H4 (cell line): ENCODE measurements at places on chromosomes 2 and 18. TPM values are rescaled to one million over a fixed set of nuclear protein-coding genes. Genes with fewer than 3 reads are reported as not detected.

IL37 gene
- total RNA-seq = not detected in 2 replicates

DSG1 gene
- total RNA-seq = 0.02 TPM in 1 of 2 replicates, not detected in the other

ZNF396 gene
- total RNA-seq = 1.3 and 3.1 TPM in 2 replicates

G6PC2 gene
- not detected in 2 replicates for total RNA-seq

SERTAD2 gene
- 4.9 and 6.9 TPM in 2 replicates for total RNA-seq

CPS1 gene
- 19.3 and 30.4 TPM in 2 replicates for total RNA-seq

THSD7B gene
- 0.23 and 0.35 TPM in 2 replicates for total RNA-seq

CETN1 gene
- total RNA-seq = not detected in 2 replicates

REG3G gene
- not detected in 2 replicates for total RNA-seq

CNDP1 gene
- total RNA-seq = not detected in 2 replicates

PUM2 gene
- 8.3 and 12.6 TPM in 2 replicates for total RNA-seq

SFT2D3 gene
- 8.3 and 8.7 TPM in 2 replicates for total RNA-seq

AKAIN1 gene
- not detected in 2 replicates for total RNA-seq

TGFBRAP1 gene
- 13.8 and 14.6 TPM in 2 replicates for total RNA-seq

MC2R gene
- not detected in 2 replicates for total RNA-seq

FAM228B gene
- 0.27 and 1.8 TPM in 2 replicates for total RNA-seq

NEU2 gene
- not detected in 2 replicates for total RNA-seq

OR6B2 gene
- not detected in 2 replicates for total RNA-seq

WDR35 gene
- 4.1 and 4.5 TPM in 2 replicates for total RNA-seq

SP100 gene
- total RNA-seq = 45.0 and 63.1 TPM in 2 replicates

KYNU gene
- total RNA-seq = 304 and 345 TPM in 2 replicates

CHST10 gene
- 13.4 and 14.9 TPM in 2 replicates for total RNA-seq

TTC21B gene
- total RNA-seq = 7.1 and 9.4 TPM in 2 replicates

OTOS gene
- not detected in 2 replicates for total RNA-seq

PIEZO2 gene
- 8.9 and 13.8 TPM in 2 replicates for total RNA-seq

HES6 gene
- 4.8 and 6.3 TPM in 2 replicates for total RNA-seq

CPLX4 gene
- total RNA-seq = not detected in 2 replicates

SRD5A2 gene
- not detected in 2 replicates for total RNA-seq

TTN gene
- not detected in 2 replicates for total RNA-seq
